ENCODE measurements at places on chromosomes 2 and 18. TPM values are rescaled to one million over a fixed set of nuclear protein-coding genes. Genes with fewer than 3 reads are reported as not detected.

AGXT gene
- polyA plus RNA-seq, result not detected

SCN3A gene
- polyA plus RNA-seq, result 0.85 TPM

MYO7B gene
- polyA plus RNA-seq, result 1.1 TPM

TUBA3D gene
- polyA plus RNA-seq, result not detected

ANKRD44 gene
- polyA plus RNA-seq, result 91.6 TPM

CYP27C1 gene
- not detected for polyA plus RNA-seq

CRYGC gene
- not detected for polyA plus RNA-seq

RNU2-63P gene
- not detected for polyA plus RNA-seq

TAF1B gene
- polyA plus RNA-seq, result 15.7 TPM

OSBPL6 gene
- not detected for polyA plus RNA-seq

DPYSL5 gene
- not detected for polyA plus RNA-seq

CPLX4 gene
- polyA plus RNA-seq, result not detected

ALPI gene
- not detected for polyA plus RNA-seq

SLC9A4 gene
- polyA plus RNA-seq, result not detected

ANKRD30BL gene
- 0.64 TPM for polyA plus RNA-seq

MC5R gene
- polyA plus RNA-seq, result not detected

MALL gene
- not detected for polyA plus RNA-seq

ACMSD gene
- not detected for polyA plus RNA-seq

PASK gene
- polyA plus RNA-seq, result 10.3 TPM

VIT gene
- polyA plus RNA-seq, result 0.09 TPM

CENPA gene
- not detected for polyA plus RNA-seq

VWA3B gene
- polyA plus RNA-seq, result not detected

MOB4 gene
- 28.0 TPM for polyA plus RNA-seq

INHA gene
- not detected for polyA plus RNA-seq

TXNL4A gene
- 222 TPM for polyA plus RNA-seq

SERPINB3 gene
- not detected for polyA plus RNA-seq

CDCA7 gene
- 4.3 TPM for polyA plus RNA-seq

OR6B2 gene
- not detected for polyA plus RNA-seq

CXCR1 gene
- 0.35 TPM for polyA plus RNA-seq

ZNF532 gene
- 14.8 TPM for polyA plus RNA-seq

TXNDC2 gene
- not detected for polyA plus RNA-seq

MAP4K4 gene
- 9.3 TPM for polyA plus RNA-seq

VWC2L gene
- polyA plus RNA-seq, result not detected

AKAIN1 gene
- not detected for polyA plus RNA-seq

GCFC2 gene
- polyA plus RNA-seq, result 26.9 TPM

CAPN14 gene
- polyA plus RNA-seq, result 2.9 TPM

MOGAT1 gene
- polyA plus RNA-seq, result not detected

CD28 gene
- 1.3 TPM for polyA plus RNA-seq

LOXHD1 gene
- polyA plus RNA-seq, result not detected

TRABD2A gene
- polyA plus RNA-seq, result 5.7 TPM

EVX2 gene
- polyA plus RNA-seq, result not detected

AMER3 gene
- not detected for polyA plus RNA-seq

KATNAL2 gene
- 0.59 TPM for polyA plus RNA-seq

GPN1 gene
- polyA plus RNA-seq, result 46.4 TPM

CDK5R2 gene
- not detected for polyA plus RNA-seq

HDHD2 gene
- 46.7 TPM for polyA plus RNA-seq

GMPPA gene
- 24.4 TPM for polyA plus RNA-seq

NFATC1 gene
- polyA plus RNA-seq, result 63.2 TPM

ST3GAL5 gene
- polyA plus RNA-seq, result 38.2 TPM

NPHP1 gene
- 2.1 TPM for polyA plus RNA-seq

NEB gene
- polyA plus RNA-seq, result 1.4 TPM

COL4A3 gene
- 6.2 TPM for polyA plus RNA-seq

DSEL gene
- polyA plus RNA-seq, result not detected
